Retinal pigment epithelial cell (primary cell): ENCODE measurements at places on chromosomes 4 and X.

DNA sequence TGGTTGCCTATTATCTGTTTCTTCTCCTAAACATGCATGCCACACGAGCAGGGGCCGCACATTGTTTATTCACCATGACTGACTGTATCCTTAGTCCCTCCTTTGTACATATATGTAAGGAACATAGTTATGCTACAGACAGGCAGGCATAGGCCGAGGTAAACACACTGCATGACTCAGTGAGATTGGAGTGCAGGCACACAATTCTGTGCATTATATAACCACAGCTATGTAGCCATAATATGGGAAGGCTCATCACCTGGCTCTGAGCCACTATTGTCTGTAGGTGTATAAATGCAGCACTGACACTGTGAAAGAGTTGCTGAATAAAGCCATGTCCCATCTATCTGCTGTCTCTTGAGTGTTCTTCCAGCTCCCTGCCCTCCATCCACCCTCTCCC lies 431.6 kb downstream of the IDS start:
- no peak for DNase-seq

- DNase-seq = no peak
These were observed 103.1 kb upstream of the NKX1-1 start for GRCh38 chr4:1509366-1509765.

DNA sequence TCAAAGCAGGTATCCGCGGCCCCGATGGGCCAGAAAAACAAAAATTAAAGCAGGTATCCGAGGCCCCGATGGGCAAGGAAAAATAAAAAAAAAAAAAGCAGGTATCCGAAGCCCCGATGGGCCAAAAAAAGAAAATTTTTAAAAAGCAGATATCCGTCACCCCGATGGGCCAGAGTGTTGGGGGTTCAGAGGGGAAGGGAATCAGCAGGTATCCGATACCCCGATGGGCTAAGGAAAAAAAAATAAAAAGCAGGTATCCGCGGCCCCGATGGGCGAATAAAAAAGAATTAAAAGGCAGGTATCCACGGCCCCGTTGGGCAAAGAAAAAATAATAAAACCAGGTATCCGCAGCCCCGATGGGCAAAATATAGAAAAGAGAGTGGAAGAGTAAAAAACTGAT lies 289.0 kb downstream of the CHIC1 start:
- DNase-seq = no peak

DNA sequence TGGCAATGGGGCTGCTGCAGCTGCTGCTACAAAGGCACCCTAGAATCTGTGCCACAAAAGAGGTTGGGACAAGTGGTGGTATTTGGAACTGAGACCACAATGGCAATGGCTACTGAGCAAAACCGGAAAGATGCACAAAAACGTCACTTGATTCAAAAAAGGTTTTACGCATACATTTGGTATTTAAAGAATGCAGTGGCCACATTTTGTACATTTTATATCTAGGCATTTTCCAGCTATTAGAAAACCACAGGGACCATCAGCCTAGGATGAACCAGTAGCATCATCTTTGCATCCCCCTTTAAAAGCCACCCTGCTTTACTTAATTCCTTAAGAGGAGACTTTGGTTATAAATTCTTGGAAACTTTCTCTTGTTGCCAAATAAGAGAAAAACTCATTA lies 104.8 kb upstream of the CXCL13 start:
- no peak for DNase-seq

GRCh38 chr4:105135785-105136184 lies 10.9 kb upstream of the TET2 start:
- no peak for DNase-seq

DNA sequence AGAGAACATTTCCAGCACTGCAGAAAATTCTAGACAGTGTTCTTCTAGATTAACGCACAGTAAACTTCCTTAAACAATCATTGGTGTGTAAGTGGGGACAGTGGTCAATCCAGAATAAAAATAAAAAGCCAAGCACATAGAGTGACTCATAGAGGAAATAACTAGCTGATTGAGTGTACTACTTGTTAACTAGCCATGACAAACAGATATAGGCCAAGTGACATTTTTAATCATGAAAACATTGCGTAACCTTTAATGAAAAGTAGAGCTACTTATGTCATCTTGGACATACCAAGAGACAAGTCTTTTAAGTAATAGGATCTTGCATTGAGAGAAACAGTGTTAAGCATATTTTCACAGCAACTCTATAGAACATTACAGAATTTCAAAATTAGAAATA lies 233.9 kb upstream of the MAB21L2 start:
- no peak for DNase-seq

DNA sequence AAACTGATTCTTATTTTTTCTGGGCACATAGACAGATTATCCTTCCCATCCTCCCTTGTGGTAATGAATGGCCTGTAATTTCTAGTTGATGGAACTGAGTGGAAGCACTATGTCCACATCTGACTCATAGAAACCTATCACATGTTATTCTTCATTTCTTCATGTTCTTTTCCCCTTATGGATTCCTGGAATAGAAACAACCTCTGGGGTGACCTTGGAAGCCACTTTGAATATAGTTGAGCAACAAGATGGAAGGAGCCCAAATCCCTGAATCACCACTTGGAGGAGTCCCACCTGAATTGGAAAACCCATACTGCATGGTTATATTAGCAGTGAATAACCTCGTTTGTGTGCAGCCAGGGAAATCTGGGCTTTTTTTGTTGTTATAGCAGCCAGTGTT lies 137.8 kb downstream of the MID1IP1 start:
- no peak for DNase-seq
